ENCODE measurements at places on chromosomes 1 and 21.

GRCh38 chr1:8681911-8682310 is 135.5 kb downstream of the RERE start:
- no peak for DNase-seq

- no peak for DNase-seq
Measured at GRCh38 chr1:61053712-61054600, 28.4 kb upstream of the NFIA start.

DNA sequence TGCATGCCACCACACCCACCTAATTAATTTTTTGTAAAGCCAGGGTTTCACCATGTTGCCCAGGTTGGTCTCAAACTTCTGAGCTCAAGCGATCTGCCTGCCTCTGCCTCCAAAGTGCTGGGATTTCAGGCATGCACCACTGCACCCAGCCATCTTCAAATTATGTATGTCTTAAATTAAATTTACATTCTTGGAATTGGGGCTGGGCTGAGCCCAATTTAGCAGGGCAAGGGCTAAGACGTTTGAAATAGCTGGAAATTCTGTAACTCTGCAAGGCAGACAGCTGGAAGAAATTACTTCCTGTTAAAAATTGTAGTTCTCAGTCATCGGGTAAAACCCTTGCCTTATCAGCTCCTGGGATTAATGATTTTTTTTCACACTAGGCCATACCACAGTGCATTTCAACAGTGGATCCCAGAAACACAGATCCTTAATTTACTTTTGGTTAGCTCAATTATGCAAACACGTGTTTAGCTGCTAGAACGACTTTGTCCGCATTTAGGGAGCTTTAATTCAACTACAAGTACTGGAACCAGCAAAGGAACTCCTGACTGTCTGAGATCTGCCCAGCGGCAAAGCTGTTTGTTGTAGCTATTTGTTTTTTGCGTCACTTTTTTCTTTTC is 83.3 kb downstream of the OLFML3 start:
- DNase-seq, result no peak

GRCh38 chr1:211975152-211975941 is 60.0 kb downstream of the INTS7 start:
- no peak for DNase-seq

DNA sequence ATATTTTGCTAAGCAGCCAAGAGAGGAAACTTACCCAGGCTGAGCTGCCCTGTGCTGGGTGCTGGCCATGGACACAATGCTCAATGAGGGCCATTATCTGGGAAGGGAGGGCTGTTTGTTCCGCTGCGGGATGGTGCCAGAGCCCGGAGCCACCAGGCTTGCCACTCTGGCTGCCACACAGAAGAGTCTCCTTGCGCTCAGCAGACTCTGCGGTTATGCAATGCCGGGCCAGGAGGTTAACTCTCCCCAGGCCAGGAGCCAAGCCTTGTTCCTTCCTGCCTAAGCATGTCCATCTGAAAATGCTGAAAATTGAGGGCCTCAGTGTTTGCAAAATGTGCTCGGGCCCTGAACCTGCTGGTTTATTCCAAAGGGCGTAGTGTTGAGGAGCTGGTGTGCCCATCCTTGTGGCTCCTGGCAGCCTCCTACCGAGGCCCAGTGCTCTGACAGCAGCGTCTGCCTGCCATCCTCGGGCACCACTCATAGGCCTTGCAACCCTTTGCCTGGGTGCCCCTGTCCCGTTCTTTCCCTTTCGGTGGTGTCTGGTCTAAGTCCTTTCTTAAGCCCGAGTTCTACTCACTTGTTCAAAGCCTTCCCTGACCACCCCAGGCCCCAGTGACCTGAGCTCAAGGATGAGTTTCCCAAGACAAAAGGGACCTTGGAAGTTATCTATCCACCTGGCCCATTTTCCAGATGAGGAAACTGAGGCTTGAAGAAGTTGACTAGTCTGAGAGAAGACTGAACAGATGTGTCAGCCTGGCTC is 133.8 kb upstream of the EDN2 start:
- no peak for DNase-seq

- no peak for DNase-seq
Measured at GRCh38 chr1:114719424-114719787, 2.8 kb upstream of the NRAS start.

DNA sequence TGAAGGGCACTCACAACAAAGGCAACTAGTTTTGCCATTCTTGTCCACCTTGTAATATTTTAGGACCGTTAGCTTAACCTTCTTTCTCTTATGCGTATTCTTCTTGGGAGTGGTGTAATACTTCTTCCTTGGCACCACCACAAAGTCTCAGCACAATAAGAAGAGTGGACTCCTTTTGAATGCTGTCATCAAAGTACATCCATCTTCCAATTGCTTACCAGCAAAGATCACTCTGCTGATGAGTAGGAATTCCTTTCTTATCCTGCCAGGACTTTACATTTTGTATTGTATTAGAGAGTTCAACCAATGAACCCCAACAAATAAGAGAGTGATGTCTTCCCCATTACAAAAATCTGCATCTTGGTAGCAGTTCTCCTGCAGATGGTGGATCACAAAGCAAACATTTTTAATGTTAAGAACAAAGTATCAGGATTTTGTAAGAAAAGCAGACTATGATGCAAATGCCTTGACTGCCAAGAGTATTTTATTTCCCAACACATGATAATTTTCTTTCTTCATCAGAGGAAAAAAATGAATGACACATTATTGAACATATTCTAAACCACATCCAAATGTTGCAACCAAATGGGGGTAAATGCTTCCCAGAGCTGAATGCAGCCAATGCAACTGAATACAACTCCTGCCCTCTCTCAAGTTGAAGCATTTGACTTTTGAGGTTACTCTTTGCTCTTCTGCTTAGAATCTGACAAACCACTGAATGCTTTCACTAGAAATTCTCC is 5.1 kb upstream of the ARNT start:
- DNase-seq, result no peak

DNA sequence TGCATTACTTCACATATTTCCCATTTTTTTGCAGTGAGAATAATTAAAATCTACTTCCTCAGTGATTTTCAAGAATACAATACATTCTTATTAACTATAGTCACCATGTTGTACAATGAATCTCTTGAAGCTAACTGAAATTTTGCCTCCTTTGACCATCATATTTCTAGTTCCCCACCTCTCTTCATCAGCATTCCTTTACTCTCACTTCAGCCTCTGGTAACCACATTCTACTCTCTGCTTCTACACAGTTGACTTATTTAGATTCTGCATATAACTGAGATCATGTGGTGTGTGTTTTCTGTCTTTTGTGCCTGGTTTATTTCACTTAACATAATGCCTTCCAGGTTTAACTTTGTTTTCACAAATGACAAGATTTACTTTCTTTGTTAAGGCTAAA is 304.4 kb upstream of the LYPLAL1 start:
- no peak for DNase-seq
